Activated T-helper 2 cell treated with anti-CD3 and anti-CD28 coated beads, Interferon-gamma antibody, Interleukin-2, Interleukin-4, amounts not matched to agents 10 μg/mL and 5 μg/mL and 100 μg/mL, durations not matched to agents 14 hours and 24 hours and 36 hours (primary cell): ENCODE measurements at places on chromosomes 12 and 14.

GRCh38 chr12:42473130-42473529 is 116.4 kb downstream of the PRICKLE1 start:
- no peak for DNase-seq

DNA sequence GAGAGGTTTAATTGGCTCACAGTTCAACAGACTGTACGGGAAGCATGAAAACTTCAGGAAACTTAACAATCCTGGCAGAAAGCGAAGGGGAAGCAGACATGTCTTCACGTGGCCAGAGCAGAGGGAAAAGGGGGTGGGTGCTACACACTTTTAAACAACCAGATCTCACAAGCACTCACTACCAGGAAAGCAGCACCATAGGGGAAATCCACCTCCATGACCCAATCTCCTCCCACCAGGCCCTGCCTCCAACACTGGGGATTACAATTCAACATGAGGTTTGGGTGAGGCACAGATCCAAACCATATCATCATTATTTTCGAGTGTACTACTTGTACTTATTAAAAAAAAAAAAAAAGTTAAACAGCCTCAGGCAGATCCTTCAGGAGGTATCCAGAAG is 29.9 kb downstream of the RXYLT1 start:
- no peak for DNase-seq

- no peak for DNase-seq
These were observed 4.8 kb upstream of the PAX9 start for GRCh38 chr14:36656687-36657398.

DNA sequence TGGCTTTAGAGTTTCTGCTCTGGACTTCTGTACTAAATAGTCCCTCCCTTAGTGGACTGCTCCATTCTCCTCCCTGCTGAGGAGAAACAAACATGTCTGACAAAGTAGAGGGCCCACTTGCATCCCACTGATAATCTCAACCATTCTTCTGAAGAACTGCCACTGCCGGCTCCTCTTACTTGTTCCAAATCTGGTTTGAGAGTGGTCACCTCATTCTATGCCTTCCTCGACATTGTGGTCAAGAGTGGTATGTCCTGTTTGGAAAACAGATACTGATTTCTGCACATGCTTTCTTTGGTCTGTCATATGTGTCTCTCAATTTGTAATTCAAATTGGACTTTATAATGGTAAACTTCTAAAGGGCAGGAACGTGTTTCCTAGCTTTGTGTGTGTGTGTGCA is 36.3 kb upstream of the PLEKHA5 start:
- no peak for DNase-seq

DNA sequence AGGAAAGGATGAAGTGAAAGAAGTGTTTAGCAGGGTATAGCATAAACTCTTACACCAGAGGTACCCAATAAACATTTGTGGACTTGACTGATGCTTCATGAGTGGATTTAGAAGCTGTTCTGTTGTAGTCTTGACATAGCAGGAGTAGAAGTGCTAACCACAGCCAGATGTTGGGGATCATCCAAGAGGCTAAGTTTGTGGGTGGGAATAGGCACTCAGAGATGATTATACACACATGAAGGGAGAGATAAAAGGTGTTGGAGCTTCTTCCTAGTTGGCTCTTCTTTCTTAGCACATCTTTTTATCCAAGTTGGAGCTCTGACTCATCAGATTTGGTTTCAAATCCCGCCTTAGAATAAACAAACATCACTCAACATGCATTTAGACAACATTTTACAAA is 166.7 kb upstream of the E2F7 start:
- no peak for DNase-seq

GRCh38 chr14:104526723-104527645 is 52.6 kb upstream of the C14orf180 start:
- DNase-seq = no peak

- no peak for DNase-seq
These were observed 180.2 kb downstream of the ACSS3 start for GRCh38 chr12:81257947-81258551.

DNA sequence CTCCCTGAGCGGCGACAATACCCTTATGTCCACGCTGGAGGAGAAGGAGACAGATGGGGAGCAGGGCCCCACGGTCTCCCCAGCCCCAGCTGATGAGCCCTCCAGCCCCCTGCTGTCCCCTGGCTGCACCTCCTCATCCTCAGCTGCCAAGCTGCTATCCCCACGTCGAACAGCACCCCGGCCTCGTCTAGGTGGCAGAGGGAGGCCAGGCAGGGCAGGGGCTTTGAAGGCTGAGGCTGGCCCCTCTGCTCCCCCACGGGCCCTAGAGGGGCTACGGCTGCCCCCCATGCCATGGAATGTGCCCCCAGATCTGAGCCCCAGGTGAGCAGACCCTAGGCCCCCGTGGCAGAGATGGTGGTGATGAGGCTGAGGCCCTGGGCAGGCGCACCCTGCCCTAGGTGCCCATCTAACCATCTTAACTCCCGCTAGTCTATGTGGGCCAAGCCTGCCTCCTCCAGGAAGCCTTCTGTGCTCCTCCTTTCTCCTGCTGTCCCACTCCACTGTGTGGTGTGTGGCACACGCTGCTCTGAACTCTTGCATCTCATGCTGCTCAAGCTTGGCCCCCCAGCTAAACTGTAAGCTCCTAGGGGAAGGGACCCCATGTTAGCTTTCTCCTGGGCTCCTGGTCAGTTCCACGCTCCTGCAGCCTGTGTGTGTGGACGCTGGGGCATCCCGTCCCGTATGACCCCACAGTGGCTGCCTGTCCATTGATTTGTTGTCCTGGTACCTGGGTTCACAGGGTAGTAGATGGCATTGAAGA is 12.1 kb downstream of the MCRS1 start:
- no peak for DNase-seq

DNA sequence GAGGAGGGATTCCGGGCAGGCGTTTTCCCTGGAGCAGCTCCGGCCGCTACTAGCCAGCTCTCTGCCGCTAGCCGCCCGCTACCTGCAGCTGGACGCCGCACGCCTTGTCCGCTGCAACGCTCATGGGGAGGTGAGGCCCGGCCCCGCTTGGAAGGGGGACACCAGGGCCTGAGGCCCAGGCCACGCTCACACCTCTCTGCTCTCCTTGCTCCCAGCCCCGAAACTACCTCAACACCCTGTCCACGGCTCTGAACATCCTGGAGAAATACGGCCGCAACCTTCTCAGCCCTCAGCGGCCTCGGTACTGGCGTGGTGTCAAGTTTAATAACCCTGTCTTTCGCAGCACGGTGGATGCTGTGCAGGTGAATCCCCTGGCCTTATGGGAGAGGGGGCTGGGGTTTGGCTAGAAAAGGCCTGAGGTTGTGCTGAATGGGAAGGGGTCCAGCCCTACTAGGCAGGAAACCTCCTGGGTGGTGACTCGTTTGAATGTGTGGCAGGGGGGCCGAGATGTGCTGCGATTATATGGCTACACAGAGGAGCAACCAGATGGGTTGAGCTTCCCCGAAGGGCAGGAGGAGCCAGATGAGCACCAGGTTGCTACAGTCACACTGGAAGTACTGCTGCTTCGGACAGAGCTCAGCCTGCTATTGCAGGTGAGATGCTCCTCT is 597 bp downstream of the RNF31 start:
- DNase-seq = no peak

GRCh38 chr14:22265319-22266141 is 323.5 kb downstream of the DAD1 start:
- DNase-seq = no peak

- no peak for DNase-seq
These were observed 13.4 kb upstream of the SLC38A4 start for GRCh38 chr12:46839232-46839631.

- peak; percentile 22 for DNase-seq
These were observed 45.6 kb upstream of the RIMBP2 start for GRCh38 chr12:130761537-130762318.

- DNase-seq = no peak
These were observed 152.1 kb upstream of the PLEKHG7 start for GRCh38 chr12:92550661-92551060.

DNA sequence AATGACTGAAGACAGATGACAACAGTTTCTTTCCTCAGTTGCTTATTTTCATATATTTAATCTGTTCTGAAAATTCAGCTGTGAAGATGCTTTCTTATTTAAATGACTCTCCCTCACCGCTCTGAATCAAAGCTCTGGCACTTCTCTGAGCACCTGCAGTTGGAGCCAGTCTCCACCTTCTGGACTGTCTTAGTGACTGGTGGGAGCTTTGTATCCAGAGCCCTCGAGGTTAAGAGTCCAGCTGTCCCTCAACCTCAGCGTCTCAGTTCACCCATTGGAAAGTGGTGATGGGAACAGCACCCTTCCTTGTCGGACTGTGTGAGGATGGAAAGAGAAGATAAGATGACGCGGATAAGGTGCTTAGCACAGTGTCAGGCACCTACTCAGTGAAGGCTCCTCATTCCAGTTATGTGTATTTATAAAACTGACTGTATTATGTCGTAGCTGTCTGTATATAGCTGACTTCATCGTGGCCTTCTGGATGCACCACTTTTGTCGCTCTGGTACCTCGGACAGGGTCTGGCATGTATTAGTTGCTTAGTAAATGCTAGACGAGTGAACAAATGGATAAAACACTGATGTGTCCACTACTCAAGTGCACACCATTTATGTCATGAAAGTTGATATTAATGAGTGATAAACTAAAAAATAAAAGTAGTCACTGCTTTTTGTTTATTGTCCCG is 34.5 kb downstream of the ELK3 start:
- no peak for DNase-seq

- DNase-seq = no peak
These were observed 93.7 kb downstream of the KICS2 start for GRCh38 chr12:64128366-64128765.

- DNase-seq = no peak
These were observed 40.9 kb downstream of the DAD1 start for GRCh38 chr14:22547948-22548750.

- no peak for DNase-seq
These were observed 346.2 kb downstream of the C12orf75 start for GRCh38 chr12:105676694-105677093.

- no peak for DNase-seq
These were observed 68.9 kb downstream of the EML1 start for GRCh38 chr14:99862136-99862535.

DNA sequence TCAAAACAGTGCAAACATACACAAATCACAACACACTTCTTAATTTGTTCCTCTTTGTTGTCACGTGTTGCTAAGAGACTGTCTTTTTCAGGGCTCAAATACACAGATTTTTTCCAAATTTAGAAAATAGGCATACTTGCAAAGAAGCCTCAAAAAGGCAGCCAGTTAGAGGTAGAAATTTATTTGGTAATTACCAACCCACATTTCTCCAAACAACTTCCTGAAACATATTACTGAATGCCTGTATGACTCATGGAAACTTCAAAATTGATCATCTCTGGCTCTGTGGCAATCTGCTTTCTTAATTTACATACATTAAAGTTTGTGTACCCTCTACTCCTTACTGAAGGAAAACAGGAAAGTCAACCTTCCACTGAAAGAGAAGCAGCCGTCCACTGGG is 36.4 kb downstream of the PPM1H start:
- DNase-seq = no peak

- DNase-seq = no peak
These were observed 256.6 kb downstream of the FOXN3 start for GRCh38 chr14:89160437-89160836.

- DNase-seq = no peak
These were observed 256.0 kb downstream of the PCNX1 start for GRCh38 chr14:71163050-71163841.

- DNase-seq = no peak
These were observed 32.0 kb upstream of the SOCS2 start for GRCh38 chr12:93540466-93540865.

GRCh38 chr12:110079477-110080400 is 31.4 kb upstream of the C12orf76 start:
- DNase-seq = peak; percentile 77

- DNase-seq = no peak
These were observed 46.0 kb upstream of the CCDC175 start for GRCh38 chr14:59622631-59623030.

DNA sequence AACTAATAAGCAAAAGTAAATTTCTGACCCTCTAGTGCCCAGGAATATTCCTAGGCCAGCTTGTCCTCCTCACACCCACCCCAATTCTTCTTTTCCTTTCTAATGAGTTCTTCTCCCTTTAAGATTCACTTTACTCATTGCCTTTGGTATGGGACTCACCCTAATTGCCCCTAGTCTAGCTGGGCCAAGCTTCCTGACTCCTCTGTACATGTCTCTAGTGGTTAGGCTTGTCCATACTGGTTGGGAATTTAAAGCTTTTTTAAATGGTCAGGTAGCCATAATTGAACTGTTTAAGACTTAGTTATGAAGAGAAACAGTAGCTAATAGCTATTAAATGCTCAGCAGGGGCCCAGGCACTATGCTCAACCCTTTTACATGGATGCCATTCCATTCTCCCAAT is 248.2 kb downstream of the C12orf42 start:
- DNase-seq = no peak

DNA sequence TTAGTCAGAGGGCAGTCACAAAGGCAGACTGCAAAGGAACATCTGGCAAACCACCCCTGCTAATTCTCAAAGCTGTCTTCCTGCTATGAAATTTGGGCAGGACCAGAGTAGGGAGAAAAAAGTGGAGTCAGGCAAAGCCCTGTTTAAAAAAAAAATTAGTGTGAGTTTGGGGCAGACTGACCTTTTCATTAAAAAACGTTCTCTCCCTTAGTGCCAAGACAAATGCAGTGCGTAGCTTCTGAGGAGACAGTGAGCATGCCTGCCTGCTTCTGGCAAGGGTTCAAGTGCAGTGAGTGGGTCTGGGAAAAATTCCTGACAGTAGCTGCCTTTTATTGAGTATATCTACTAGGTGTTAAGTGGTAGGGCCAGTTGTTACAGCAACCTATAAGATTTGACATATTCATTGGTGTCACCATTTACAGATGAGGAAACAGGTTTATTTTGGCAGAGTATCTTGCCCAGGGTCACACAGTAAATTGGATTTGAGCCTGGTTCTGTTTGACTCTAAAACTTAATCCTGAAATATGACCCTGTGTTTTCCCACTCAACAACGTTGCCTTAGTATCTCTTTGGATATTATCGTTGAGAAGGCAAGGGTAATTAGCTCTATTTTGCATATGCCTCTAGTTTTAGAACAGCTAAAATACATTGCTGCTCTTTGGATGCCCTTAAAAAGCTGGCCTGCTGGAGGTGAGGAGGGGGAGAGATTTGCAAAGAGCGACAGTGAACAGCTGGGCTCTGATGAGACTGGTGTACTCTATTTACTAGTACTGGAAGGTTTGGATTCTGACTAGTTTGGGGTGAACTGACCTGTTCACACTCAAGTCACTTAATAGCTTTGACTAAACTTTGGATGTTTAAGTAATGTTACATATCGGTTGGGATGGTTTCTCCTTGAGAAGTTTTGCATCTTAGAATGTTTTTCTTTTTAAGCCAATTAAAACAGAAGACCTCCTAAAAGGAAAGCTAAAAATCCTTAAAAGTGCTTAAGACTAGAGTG is 72.8 kb downstream of the PAPOLA start:
- no peak for DNase-seq

GRCh38 chr12:131047789-131048610 is 94.3 kb downstream of the ADGRD1 start:
- DNase-seq = no peak

GRCh38 chr12:107126796-107127481 is 33.6 kb upstream of the CRY1 start:
- no peak for DNase-seq

DNA sequence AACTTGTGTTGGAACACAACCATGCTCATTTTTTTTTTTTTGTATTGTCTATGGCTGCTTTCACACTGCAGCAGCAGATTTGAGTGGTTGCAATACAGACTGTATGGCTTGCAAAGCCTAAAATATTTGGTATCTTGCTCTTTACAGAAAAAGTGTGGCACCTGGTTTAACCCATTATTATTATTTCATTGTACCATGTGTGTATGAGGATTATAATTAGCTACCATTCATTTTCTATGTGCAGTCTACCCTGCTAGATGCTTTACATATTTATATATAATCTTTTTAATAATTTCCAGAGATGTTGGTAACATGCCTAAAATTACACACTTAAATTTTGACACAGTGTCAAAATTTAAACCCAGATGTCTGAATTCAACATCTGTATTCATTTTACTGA is 37.7 kb downstream of the SPATS2 start:
- DNase-seq = no peak
